ENCODE measurements at places on chromosomes 12 and 14. TPM values are rescaled to one million over a fixed set of nuclear protein-coding genes. Genes with fewer than 3 reads are reported as not detected.

CYP46A1 gene
- 1.8 TPM for total RNA-seq

- no peak for DNase-seq
These were observed 585.7 kb upstream of the TMEM132C start for GRCh38 chr12:127681151-127681754.

SLC16A7 gene
- total RNA-seq = 86.5 TPM

- no peak for DNase-seq
These were observed 1.4 kb upstream of the HOXC6 start for GRCh38 chr12:54026640-54027441.

DNA sequence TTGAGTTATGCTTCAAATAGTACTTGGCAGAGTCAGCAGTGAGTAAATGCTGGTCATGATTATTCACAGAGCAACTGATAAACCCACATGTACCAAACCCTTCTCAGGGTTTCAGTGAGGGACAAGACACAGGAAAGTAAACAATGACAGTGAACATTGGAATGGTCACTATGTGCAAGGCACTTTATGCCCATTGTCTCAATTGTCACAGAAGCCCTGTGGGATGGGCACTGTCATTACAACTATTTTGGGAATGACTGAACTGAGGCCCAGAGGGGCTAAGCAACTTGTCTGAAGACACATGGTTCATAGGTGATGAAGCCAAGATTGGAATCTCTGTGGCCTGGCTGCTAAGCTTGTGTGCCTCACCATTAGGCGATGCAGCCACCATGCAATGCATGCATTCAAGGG is 238.5 kb downstream of the RBM19 start:
- DNase-seq = no peak

DNA sequence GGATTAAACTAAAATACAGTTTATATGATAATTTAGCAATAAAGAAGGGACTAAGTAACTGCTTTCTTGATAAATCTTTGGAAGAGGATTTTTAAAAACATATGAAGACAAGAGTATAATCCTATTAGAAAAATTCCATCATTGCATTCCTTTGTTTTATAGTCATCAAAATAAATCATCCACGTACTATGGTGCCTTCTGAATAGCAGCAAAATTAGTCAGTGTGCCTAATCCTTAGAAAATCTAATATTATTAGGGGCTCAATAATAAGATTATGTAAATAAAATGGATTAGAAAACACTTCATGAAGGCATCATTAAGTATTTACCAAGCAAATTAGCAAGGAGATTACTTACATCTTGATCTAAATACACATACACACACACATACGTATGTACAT is 102.1 kb downstream of the KCNH5 start:
- DNase-seq = no peak

- DNase-seq = no peak
These were observed 381.7 kb upstream of the DDHD1 start for GRCh38 chr14:53534841-53535240.

FZD10 gene
- 1.1 TPM for total RNA-seq

PTPN6 gene
- total RNA-seq = 66.4 TPM

PTGER2 gene
- total RNA-seq = 3.9 TPM

GRCh38 chr12:121325922-121326396 is 26.3 kb downstream of the ANAPC5 start:
- DNase-seq = no peak

GRCh38 chr12:24798335-24798734 is 150.6 kb downstream of the BCAT1 start:
- DNase-seq = no peak

B3GNT4 gene
- 0.23 TPM for total RNA-seq

Measured in mucosa of gallbladder (tissue), 1 donor.